Right forelimb (tissue), 1 donor: ENCODE measurements at places on chromosomes 4 and X.

- DNase-seq: no peak
Measured at GRCh38 chr4:21517126-21517859, 431.3 kb downstream of the KCNIP4 start.

- no peak for DNase-seq
Measured at GRCh38 chrX:150361070-150361776, 1.9 kb upstream of the MAMLD1 start.

- DNase-seq: no peak
Measured at GRCh38 chr4:151957153-151957552, 196.3 kb upstream of the GATB start.

DNA sequence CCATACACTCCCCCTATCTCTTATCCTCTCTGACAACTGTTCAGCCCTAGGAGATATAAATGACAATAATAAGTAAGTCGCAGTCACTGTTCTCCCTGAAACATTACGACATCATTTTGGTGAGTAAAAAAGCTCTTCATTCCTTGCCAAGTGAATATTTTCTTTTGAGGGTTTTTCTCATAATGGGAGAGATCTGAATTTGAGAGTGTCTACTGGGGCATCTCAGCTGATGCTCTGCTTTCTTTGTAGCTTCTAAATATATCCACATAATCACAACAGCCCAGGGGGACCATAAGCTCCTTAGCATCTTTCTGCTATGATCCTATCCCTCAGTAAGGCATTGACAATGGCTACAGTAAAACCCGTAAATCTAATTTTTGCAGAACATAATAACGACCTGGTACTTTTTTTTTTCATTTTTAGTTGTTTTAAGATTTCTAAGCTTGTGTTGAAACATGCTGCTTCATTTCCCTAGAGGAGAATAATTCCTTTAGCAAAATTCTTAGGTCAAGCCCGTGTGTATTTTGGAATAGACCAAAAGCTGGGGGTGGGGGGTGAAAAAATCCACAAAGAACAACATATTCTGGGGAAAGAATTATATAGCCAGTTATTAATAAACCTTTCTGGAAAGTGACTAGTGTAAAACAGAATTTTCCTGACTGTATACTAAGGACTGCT lies 78.1 kb upstream of the GPM6B start:
- no peak for DNase-seq

DNA sequence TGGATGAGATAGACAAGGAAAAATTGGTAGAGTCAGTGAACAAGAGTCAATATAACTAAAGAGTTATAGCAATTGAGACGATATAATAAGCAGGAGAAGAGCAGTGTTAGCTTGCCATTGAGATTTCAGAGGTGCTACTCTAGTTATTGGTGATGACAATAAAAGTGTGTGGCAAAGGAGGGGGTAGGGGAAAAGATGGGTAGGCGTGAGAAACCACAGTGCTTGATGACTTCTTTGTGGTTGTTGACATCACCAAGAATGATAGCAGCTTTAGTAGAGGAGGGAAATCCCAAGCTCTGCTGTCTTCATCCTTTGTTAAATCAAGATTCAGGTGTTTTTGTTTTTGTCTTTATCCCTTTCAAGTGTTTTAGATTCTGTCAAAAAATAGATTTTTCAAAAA lies 179.9 kb upstream of the PPP3CA start:
- DNase-seq: no peak

- no peak for DNase-seq
Measured at GRCh38 chr4:26985873-26986272, 125.2 kb downstream of the STIM2 start.

- no peak for DNase-seq
Measured at GRCh38 chr4:152225680-152226079, 310.2 kb downstream of the FBXW7 start.

DNA sequence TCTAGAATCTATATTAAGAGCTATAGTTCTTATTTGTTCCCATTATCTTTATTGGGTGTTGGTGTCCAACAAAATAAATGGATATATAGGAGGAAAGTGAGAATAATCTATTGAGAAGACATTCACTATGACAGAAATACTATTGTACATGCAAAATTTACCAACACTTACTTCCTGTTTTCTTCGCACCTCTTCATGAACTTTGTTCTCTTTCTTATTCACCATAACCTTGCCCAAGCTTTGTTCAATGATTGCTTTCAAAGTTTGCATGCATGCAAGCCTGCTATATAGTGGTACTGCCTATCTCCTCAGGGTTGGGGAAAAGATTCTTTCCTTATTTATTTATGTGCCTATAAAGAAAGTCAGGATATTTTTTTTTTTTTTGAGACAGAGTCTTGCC lies 176.4 kb upstream of the JADE1 start:
- DNase-seq: no peak
